ENCODE measurements at places on chromosomes 16 and 17. TPM values are rescaled to one million over a fixed set of nuclear protein-coding genes. Genes with fewer than 3 reads are reported as not detected.

DNA sequence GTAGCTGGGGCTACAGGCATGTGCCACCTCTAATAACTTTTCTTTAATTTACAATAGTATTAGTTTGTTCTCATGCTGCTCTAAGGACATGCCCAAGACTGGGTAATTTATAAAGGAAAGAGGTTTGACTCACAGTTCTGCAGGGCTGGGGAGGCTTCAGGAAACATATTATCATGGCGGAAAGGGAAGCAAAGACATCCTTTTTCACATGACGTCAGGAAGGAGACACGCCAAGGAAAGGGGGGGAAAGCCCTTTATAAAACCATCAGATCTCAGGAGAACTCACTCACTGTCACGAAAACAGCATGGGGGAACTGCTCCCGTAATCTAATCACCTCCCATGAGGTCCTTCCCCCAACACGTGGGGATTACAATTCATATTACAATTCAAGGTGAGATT is 18.3 kb downstream of the IL4R start:
- DNase-seq: peak; percentile 67

Gene CDH11
- total RNA-seq: 21.0 TPM

Gene AIPL1
- not detected for total RNA-seq

DNA sequence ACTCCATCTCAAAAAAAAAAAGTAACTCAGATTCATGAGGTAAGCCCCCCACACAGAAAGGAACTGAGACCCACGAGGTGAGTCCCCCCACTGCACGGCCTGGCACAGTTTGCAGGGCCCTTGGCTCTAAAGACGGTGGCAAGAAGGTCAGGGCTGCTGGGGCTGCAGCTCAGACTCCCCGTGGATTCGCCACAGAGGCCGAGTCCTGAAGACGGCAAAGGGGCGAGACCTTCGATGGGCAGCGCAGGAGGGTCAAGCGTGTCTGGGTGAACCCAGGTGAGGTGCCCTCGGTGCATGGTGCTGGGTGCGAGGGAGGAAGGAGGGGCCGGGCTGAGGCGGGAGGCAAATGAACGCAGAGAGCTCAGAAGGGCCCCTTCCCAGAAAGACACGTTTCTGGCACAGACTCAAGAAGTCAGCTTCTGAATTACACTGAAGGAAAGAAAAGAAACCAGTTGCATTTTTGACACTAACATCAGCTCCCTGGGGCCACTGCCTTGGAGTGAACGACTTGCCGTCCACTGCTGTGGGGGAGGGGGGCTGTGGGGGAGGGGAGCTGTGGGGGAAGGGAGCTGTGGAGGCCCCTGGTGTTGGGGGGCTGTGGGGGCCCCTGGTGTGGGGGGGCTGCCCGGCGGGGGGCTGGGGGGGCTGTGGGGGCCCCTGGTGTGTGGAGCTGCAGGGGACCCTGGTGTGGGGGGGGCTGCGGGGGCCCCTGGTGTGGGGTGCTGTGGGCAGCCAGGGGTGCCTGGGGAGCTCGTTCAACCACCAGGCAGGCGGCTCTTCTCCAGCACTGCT is 69.8 kb upstream of the METRNL start:
- no peak for DNase-seq

Gene OR1G1
- total RNA-seq: not detected

- DNase-seq: no peak
Measured at GRCh38 chr16:89974870-89975269, 26.3 kb downstream of the DEF8 start.

Gene CBLN1
- total RNA-seq: 2.8 TPM

DNA sequence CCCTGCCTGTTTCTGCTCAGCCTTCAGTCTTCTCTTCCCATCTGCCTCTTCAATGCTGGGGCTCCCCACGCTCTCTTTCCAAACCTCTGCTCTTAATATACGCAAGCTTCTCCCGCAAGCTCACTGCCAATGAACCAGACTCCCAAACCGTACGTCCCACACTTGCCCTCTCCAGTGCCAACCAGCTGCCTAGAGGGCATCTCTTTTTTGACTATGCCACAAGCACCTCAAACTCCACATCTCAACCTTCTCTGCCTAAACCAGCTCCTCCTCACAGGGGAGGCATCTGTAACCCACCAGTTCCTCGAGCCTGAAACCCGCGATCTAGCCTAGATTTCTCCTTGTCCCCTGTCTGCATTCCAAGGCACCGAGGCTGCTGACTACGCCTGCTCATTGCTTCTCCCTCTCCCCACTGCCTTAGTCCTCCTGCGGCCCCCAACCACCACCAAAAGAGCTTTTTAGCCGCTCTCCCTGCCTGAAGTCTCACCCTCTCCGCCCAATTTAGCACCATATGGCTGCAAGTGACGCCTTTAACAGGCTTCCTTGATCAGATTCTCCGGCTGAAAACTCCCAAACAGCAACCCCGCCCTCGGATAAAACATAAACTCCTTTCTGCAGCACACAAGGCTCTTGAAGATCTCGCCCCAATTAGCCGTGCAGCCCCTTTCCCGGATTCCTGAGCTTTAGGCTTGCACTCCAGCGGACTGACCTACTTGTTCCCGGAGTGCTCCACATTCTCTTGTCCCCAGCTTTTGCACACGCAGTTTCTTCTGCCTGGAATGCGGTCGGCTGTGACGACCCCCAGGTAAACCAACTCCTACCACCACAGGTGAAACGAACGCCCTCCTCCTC is 1.5 kb downstream of the GGA2 start:
- no peak for DNase-seq

GRCh38 chr17:42342242-42343008 is 45.8 kb downstream of the STAT3 start:
- no peak for DNase-seq

GRCh38 chr16:3141781-3142311 is 7.0 kb downstream of the ZNF213 start:
- no peak for DNase-seq

- DNase-seq: no peak
Measured at GRCh38 chr17:79242873-79243602, 168.4 kb downstream of the ENGASE start.

DNA sequence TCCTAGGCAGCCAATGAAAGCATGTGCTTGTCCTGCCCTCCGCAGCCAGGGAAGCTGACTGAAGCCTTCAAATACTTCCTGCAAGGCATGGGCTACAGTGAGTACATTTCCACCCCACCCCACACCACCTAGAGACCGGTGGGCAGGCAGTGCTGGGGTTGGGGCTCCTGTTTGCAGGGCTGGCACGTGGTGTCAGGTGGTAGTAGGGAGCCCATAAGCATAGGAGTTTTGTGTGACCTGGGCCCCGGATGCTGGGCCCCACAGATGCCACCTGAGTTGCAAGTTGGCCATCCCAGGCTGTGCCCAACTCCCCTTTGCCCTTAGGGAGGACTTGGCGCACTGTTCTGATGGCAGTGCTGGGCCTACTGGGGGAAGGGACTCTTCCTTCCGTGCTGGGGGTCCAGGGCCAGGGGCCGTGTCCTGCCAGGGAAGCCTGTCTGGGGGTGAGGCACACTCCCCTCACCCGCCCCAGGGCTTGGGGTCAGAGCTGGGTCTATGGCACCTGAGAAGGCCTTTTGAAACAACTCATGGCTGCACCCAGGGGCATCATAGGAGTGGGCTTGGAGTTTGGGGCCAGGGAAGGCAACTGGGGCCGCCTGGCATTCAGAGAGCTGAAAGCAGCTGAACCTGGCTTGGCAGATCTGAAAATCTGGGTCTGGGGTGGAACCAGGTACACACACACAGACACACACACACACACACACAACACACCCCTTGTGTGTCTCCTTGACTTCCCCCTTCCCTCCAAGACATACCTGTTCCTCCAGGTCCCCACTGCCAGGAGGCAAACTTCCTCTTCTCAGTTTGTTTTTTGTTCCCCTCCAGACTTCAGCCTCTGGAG is 5.8 kb upstream of the SETD6 start:
- peak; percentile 23 for DNase-seq

GRCh38 chr17:57517632-57518456 is 227.3 kb downstream of the CCDC182 start:
- DNase-seq: no peak

DNA sequence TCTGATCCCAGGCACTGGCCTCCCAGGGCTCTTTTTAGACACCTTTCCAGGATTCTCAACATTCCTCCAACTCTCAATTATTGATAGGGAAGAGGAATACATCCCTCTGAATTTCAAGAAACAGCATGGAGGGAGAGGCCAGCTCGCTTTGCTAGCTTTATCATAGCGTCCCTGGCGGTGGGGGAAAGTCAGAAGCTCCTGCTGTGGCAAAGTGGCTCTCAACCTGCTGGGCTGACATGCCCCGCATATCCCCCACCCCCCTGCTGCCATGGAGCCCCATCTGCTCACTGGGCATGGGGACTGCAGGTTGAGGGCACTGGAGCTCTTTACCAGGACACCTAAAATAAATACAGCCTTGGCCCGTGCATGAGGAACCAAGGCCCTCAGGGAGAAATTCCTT is 140.3 kb downstream of the SLC39A11 start:
- DNase-seq: no peak

Gene KCNH6
- total RNA-seq: not detected

- DNase-seq: no peak
Measured at GRCh38 chr17:76599694-76600460, 14.2 kb upstream of the ST6GALNAC2 start.

GRCh38 chr16:49844359-49844758 is 11.6 kb downstream of the ZNF423 start:
- DNase-seq: no peak

Gene ADAMTS18
- total RNA-seq: 0.11 TPM

GRCh38 chr16:49576941-49577340 is 203.3 kb downstream of the C16orf78 start:
- no peak for DNase-seq

DNA sequence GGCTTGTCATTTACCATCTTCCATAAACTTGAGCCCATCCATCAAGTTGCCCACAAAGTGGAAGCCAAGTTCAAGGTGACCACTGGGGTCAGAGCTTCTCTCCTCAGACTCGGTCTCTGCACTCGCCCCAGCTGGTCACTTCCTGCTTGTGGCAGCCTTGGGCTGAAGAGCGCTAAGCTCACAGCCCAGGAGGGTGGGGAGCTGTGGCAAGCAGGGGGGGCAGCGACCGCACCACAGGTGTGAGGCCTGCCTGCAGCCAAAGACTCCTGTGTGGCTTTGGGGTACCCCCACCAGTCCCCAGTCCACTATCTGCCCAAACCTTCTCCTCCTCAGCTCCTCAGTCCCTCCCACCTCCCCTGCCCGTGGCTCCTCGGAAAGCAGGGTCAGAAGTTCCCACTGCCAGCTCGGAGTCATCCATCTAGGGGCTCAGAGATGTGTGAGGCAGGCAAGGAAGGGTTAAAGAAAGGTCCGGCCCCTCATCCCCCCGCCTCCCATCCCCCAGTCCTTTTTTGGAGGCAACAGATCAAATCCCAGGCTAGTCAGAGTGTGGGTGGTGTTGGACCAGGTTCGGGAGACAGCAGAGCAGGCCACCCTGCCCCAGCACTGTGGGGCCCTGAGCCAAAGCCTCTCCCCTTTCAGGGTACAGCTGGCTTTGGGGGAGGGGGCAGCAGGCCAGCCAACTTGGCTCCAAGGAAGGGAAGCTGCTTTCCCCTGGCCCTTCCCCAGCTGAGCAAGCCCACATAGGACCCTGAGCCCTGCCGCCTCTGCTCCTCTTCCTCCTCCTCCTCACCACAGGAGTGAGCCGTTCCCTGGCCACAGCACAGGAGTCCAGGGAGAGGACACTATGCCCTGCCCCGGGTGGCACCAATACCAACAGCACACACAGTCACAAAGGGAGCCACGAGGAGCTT is 3.2 kb downstream of the CSF3 start:
- DNase-seq: no peak

Gene CACNG3
- total RNA-seq: not detected

- DNase-seq: peak; percentile 71
Measured at GRCh38 chr17:969811-970355, 9.7 kb downstream of the NXN start.

GRCh38 chr16:84312783-84313382 is 18.2 kb downstream of the WFDC1 start:
- DNase-seq: no peak

GRCh38 chr17:82245134-82246039 is 16.5 kb downstream of the SLC16A3 start:
- DNase-seq: peak; percentile 34

Gene WNK4
- 0.18 TPM for total RNA-seq

Gene KIF2B
- not detected for total RNA-seq

DNA sequence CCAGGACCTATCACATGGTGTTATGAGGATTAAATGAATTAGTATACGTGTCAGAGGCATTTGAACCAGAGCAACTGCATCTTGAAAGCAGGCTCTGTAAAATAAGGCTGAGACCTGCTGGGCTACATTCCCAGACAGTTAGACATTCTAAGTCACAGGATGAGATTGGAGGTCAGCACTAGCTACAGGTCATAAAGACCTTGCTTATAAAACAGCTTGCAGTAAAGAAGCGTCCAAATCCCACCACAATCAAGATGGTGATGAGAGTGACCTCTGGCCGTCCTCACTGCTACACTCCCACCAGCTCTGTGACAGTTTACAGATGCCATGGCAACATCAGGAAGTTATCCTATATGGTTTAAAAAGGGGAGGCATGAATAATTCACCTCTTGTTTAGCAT is 71.8 kb downstream of the IRF8 start:
- DNase-seq: no peak

GRCh38 chr16:70706948-70707465 is 21.2 kb upstream of the MTSS2 start:
- no peak for DNase-seq

Gene CALB2
- total RNA-seq: 24.4 TPM

Gene EEF2KMT
- 13.1 TPM for total RNA-seq

DNA sequence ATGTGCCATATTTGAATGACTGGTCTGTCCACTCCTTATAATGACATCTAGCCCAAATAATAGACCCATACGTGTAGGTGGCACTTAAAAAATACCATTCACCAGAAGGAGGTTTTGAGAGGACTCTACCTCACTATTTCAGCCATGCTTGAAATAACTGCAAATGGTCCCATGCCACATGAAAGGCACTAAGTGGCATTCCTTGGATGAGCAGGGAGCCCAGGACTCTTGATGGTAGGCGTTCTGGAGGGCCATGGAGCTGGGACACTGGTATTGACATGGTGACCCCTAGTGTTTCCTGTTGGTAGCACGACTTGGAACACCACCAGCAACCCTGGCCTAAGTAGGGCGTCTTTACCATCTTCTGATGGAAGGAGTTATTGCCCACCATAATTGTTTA is 148.7 kb upstream of the ZFHX3 start:
- peak; percentile 88 for DNase-seq

GRCh38 chr16:81544261-81544660 is 99.7 kb downstream of the CMIP start:
- DNase-seq: no peak

Gene UNC13D
- 20.8 TPM for total RNA-seq

- DNase-seq: no peak
Measured at GRCh38 chr17:40610359-40610758, 37.3 kb downstream of the SMARCE1 start.

Gene TAT
- total RNA-seq: 1.3 TPM

Gene PTX4
- total RNA-seq: 0.39 TPM

DNA sequence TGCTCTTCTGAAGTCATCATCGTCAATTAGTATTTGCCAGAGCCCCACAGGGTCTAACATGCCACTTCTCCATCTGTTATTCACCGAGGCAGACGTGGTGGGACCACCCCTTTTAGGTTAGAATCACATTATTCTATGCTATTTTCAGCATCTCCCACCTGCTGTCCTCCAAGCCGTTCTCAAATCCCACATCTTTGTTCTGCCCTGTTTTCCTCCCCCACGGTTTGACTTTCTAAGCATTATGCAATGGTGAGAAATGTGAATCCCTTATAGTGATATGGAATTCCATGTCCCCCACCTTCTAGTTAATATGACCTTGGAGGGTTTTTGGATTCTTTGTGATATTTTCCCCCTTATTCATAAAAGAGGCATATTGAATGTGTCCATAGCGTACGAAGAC is 634.1 kb upstream of the RBFOX1 start:
- no peak for DNase-seq

GRCh38 chr17:81396278-81396721 is 1.0 kb downstream of the BAHCC1 start:
- DNase-seq: no peak

Gene ZPBP2
- not detected for total RNA-seq

- peak; percentile 37 for DNase-seq
Measured at GRCh38 chr17:2892305-2892971, 96.2 kb downstream of the RAP1GAP2 start.
